ENCODE measurements at places on chromosomes 3 and 15.

GRCh38 chr3:3589715-3590130 lies 209.5 kb upstream of the LRRN1 start:
- DNase-seq = no peak

GRCh38 chr3:157858821-157859220 lies 247.4 kb downstream of the SHOX2 start:
- DNase-seq = peak; percentile 37

- DNase-seq = no peak
Observed at GRCh38 chr3:108102420-108103039, 11.7 kb upstream of the CD47 start.

DNA sequence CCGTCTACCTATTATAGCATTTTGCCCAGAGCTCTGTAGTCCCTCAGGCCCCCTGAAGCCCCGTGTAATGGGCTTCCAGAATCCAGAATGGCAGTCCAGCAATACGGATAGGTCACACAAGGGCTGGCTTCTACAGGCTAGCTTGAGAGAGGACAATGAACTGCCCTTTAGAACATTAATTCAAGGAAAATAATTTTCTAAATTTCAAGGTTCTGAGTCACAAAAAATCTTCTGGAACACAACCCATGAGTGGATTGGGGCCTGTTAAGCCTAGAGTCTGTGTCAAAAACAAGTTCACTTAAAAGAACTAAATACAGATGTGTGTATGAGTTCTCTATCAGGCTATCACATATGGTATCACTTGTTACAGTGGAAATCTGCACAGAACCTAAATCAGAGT lies 28.8 kb downstream of the DCP1A start:
- DNase-seq = peak; percentile 40

GRCh38 chr3:14231145-14231990 lies 52.8 kb downstream of the LSM3 start:
- DNase-seq = no peak

- peak; percentile 94 for DNase-seq
Observed at GRCh38 chr15:82832601-82833361, 23.4 kb downstream of the WHAMM start.

DNA sequence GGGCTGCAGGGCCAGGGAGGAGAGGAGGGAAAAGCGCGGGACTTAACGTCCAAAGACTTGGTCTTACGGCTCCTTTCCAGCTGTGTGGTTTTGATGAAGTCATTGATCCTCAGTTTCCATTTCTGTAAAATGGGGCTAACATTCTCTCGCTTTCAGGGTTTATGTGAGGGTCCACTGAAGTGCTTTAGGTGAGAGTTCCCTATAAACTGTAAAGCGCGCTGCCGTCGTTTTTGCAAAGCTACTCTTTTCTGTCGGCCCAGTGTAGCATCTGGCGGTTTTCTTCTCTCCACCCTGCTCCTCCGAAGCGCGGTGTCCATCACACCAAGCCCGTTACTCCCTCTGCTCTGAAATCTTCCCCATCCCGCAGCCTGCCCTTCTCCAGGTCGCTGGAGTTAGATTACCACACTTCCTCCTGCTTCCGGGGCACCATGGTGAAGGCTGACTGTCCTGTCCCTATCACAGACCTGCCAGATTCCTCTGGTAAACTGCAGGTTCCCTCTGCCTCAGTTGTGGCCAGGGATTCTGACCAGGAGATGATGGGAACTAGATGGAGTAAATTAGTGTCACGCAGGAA lies 702 bp upstream of the DNAJC17 start:
- DNase-seq = no peak

DNA sequence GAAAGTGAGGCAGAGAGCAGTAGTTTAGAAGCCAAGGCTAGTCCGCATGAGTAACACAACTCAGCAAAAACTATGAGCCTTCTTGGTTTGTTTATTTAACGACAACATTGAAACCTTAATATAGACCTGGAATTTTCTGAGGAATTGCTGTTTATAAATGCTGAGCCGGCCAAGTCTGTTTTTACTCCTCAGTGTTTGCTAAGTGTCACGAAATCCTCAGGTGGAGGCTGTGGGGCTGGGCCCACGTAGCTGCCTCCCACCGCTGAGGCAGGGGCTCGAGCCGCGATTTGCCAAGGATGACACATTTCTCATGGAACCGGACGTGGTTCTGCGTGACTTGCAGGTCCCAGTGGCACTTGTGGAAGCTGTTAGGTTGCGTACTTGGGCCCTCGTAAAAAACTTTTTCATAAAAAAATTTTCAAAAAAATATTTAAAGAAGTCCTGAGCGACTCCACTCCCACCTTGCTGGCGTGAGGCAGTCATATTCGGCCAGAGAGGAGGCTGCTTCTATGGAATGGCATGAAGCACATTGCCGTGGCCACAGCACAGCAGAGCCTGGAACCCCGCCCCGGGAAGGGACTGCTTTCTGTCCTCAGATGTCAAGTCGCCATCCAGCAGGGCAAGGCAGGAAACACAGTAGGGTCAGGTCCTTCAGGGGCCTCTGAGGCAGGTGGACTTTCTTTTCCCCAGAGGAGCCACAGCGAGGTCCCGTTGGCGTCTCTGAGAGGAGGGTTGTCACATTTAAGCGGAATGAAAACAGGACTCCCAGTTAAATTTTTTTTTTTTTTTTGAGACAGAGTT lies 64.8 kb upstream of the PCSK6 start:
- no peak for DNase-seq

DNA sequence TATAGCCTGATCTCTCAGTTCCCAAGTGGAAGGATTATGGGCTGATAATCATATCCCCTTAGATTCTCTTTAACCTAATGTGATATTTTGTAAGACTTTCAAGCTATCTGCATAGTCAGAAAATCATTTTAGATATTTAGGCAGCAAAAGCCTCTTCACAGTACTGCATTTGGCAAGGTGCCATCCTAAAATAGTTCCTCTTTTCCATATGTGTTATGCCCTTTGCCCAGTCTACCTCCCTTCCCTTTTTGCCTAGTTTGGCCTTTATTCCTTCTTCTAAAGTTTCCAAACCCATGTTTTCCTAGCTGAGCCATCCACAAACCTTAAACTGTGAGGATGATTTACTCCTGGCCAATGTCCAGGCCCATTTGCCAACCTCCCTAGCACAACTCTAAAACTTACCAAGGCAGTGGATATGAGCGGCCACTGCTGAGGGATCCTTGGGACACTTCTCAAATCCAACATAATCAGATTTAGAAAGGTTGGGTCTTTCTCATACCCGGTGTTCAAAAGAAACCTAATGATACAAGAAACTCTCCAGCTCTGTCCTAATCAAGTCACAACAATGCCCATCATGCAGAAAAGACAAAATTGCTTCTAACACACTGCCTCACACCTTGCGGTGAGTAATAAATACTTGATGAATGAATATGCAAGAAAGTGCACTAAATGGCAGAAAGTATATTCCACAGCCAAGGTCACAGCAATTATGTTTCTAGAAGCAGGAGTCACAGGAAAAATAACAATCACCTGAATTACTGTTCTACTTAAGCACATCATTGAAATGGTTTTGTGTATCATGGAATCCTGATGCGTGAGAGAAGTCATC lies 493.9 kb downstream of the NLGN1 start:
- DNase-seq = no peak

- DNase-seq = no peak
Observed at GRCh38 chr3:139521816-139522215, 17.7 kb downstream of the RBP1 start.

GRCh38 chr15:94164202-94164807 lies 67.1 kb upstream of the MCTP2 start:
- DNase-seq = peak; percentile 65

GRCh38 chr3:165636684-165637015 lies 200.6 kb downstream of the BCHE start:
- no peak for DNase-seq

DNA sequence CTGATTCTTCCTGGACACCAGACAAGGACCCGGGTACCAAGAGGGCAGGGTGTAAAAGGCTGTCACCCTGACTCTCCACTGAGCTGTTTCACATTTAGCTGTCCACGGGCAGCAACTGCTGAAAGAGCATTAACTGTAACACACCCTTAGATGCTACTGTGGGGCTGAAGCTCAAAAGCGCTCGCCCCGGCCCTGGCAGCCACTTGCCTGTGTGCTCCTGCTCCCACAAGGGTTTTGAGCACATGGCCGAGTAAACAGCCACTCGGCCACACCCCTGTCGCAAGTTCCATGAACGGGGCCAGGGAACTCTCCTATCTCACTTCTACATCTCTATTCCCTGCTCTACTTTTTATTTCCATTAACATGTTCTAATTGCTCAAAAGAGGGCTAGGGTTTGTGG lies 421.7 kb downstream of the TUSC7 start:
- DNase-seq = no peak

GRCh38 chr3:77467702-77468625 lies 428.1 kb downstream of the ROBO2 start:
- peak; percentile 50 for DNase-seq

DNA sequence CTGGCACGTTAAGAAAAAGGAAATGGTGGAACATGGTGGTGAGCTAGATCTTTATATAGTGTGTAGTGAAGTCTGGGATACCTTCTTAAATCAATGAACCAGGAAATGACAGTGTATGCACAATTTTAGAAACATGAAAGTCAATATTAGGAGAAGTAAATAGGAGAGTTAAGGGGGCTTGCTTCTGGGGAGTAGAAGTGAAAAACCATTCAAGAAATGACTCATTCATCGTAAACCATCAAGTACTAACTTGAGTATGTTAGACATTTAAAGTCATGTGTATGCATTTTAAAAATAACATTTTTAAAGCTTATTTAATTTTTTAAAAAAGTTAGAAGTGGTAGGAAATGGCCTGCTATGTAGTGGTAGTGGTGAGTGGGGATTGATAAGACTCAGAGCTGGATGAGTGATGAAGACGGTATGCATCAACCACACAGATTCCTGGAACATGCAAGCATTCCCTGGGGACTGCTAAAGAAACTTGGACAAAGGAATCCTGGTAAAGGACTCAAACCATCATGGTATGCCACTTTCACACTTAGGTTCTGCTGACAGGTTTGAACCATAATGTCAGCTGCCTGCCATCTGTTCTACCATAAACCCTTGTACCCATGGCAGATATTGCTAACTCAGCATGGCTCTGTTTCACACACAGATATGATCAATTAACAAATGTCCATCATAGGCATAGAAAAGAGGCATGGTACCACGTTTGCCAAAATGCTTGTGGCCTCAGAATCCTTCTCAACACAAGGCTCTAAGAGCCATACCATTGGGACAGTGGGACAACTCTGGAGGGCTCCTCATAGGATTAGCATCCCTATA lies 28.9 kb upstream of the MITF start:
- DNase-seq = peak; percentile 91

DNA sequence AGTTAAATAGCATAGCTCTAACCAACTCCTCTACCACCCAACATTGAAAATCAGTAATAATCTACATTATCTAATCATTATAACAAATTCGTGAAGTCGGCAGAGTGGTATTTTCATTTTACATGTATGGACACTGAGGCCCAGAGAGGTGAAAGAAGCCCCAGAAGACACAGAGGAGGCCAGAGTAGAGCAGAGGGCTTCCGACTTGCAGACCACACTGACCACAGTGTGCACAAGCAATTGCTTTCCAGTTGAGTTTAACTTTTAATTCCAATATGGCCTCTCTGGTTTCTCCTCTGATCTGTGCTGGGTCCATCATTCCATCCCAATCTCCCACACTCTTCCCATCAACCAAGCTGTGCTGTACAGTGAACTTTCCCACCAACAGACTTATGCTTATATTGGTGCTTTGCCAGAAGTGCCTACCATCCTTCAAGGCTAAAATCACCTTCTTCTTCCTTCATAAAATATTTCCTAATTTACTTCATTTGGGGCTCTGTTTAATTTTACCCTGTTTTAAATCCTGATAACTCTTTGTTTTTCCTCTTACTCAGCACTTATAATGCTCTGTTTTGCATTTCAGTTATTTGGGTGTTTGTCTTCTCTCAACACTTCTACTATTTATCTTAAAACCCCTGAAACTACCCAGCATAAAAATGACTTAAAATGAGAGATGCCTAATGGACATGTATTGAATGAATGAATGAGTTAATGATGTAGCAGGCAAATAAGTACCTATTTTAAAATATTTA lies 81.8 kb upstream of the TNFSF10 start:
- no peak for DNase-seq

- DNase-seq = no peak
Observed at GRCh38 chr3:13475871-13476590, 4.1 kb upstream of the HDAC11 start.

GRCh38 chr3:107450254-107450893 lies 72.4 kb upstream of the BBX start:
- peak; percentile 36 for DNase-seq

GRCh38 chr3:67291287-67292252 lies 293.5 kb downstream of the KBTBD8 start:
- no peak for DNase-seq

GRCh38 chr15:23823508-23823907 lies 136.4 kb upstream of the NDN start:
- DNase-seq = no peak

GRCh38 chr3:21942328-21942727 lies 191.3 kb upstream of the ZNF385D start:
- peak; percentile 99 for DNase-seq

DNA sequence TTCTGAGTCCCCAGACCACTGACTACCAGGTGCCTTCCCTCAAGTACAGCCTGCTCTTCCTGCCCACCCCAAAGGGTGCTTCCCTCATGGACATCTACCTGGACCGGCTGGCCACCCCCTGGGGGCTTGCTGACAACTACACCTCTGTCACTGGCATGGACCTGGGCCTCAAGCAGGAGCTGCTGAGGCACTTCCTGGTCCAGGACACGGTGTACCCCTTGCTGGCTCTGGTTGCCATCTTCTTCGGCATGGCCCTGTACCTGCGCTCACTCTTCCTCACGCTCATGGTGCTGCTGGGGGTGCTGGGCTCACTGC lies 9.3 kb downstream of the DISP2 start:
- no peak for DNase-seq

- DNase-seq = no peak
Observed at GRCh38 chr15:45993072-45993471, 358.2 kb downstream of the SQOR start.

DNA sequence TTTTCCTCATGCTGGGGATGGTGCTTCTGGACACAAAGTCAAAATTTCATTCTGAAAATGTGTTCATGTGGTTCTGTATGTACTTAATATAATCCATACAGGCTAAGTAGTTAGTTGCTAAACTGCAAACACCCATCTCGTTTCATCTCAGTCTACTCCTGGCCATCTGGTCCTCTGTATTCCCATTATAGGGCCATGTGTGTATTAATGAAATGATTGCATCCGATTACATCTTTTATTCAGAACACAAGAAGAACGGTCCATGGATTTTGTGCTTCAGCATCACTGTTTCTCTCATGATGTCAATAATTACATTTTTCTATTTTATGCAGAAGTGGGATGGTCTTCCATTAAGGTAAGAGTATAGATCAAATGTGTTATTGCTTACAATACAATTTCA lies 6.1 kb upstream of the GJD2 start:
- DNase-seq = no peak
